ENCODE measurements at places on chromosomes 6 and 20.

DNA sequence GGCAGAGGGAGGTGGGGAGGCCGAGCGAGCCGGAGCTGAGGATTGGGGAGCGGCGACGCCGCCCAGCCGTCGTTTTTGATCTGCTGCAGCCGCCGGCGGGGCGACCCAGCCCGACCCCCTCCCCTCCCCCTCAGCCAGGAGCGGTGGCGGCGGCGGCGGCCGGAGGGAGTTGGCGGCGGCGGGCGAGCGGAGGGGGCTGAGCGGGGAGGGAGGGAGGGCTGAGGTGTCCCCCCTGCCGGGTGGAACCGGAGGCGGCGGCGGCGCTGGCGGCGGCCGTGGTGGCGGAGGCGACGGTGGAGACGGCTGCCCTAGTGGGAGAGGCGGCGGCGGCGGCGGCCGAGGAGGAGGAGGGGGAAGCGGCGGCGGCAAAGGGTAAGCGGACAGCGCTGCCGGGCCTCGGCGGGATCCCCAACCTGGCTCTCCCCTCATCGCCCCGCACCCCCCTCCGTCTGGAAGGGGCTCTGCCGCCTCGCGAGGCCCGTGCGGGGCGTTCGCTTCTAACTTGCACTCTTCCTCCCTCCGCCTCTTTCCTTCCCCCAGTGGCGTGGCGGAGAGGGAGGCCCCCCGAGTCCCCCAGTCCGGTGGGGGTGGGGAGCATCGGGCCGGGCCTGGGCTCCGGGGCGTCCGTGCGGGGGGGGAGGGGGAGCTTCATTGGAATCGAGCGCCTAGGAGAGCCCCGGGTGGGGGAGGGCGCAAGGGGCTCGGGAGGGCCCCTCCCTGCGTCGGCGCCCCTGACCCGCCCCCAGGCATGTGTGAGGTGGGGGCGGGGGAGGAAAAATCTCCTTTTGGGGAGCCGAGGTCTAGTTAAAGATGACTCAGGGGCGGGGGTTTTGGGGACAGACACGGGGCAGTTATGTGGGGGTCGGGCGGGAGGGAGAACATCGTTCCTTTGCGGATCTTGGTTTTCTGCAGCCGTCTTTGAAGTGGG, at the start of gene TAB2:
Gene TAB2, plus strand, starts transcription at position 69 of the 928 bp plus-strand sequence. CDS start 52,286 bp downstream, outside the sequence.
- peak; percentile 40 for DNase-seq

DNA sequence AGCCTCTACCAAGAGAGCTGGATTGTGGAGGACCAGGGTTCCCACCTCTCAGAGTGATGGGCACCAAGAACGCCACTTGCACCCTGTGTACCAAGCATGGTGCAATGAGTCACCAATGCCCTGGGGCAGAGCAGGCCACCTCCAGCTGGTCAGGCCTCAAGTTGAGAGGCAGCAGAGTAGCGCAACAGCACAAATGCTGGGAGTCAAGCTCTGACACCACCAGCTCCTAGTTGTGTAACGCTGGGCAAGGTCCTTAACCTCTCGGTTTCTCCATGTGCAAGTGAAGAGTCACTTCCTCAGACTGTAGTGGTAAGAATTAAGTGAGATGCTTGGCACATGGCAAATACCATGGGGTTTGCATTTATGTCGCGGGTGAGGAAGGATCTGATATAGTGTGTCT, 25.6 kb downstream of the GFOD1 start:
- no peak for DNase-seq

GRCh38 chr6:118764766-118765165, 113.4 kb upstream of the CEP85L start:
- DNase-seq: no peak

GRCh38 chr6:169859978-169860703, 108.7 kb downstream of the ERMARD start:
- peak; percentile 22 for DNase-seq

- peak; percentile 3 for DNase-seq
Observed at GRCh38 chr6:130749402-130749801, 77.8 kb upstream of the SMLR1 start.

DNA sequence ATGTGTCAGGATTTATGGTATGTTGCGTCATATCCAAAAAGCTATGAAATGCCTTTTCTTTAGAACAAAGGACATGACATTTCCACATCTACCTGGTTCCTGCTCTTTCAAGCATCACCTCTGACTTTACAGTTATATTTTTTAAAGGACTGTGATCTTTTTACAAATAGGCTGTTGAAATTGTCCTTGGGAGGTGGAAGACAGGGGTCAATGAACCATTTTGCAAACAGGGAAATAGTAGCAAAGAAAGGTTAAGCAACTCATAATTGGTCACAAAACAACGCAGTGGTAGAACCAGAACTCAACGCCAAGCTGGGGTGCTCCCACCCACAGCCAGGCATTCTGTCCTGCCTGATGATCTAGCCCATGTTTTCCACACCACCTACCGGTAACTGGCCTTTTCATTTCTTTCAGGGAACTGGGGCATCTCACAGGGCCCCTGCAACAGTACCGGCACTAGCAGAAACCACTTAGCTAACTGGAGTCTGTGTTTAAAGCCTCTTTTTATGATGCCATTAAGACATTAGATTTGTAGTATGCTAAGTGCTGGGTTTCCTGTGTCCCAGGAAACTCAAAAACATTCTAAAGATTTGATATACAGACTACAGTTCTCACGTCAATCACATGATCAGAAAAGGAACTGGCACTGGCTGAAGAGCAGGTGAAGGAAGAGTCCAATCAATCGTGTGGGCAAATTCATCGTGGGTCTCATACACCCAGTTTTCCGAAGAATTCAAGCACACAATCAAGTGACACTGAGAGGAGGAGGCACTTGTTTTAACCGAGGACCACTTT, 13.9 kb downstream of the ZNF217 start:
- peak; percentile 67 for DNase-seq

- peak; percentile 28 for DNase-seq
Observed at GRCh38 chr20:58340853-58341252, 31.3 kb downstream of the RAB22A start.

DNA sequence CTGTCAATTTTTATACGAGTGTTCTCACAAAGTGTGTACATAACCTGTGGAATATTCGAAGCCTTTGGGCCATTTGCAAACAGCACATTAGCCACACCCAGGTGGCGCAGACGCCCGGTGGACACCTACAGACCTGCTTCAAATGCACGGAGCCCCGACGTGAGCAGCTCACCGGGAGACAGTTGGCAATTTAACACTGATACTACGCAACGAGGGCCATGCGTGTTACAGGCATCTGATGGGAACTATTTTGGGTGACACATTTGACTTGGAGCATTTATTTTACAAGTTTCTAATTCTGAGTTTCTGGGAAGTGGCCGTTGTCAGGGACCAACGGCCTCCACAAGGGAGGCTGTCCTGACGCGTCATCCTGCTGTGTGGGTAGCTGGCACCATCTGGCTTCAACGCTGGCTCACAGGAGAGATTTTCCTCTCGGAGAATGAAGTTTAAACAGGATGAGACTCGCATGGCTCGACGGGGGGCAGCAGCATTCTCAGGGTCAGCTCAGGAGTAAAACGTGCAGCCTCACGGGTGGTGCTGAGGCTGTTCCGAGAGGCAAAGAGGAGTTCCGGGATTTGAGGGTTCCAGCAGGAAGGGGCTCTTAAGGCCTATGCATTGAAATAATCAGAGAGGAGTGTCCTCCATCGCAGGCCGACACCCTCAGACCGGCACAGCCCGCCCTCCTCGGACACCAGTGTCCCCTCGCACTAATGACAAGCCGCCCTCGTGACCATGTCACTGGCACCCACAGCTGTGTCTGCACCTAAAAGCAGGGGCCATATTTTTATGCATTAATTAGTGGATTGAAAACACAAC, 207.4 kb downstream of the DLL1 start:
- no peak for DNase-seq

DNA sequence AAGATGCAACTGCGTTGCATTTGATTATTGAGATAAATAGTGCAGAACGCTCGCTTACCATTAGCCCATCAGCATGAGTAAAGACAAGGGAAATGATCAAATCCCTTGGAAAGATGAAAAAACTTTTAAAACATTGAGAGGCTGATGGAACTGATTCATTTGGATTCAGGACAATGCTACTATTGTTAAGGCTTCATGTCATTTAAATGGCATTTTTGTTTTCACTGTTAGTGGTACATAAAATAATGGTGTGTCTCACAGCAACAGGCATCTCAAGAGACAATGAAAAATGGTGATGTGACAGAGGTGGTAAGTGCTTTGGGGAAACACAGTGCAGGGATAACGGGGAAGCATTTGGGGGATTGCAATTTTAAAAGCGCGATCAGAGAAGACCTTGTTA, 159.7 kb upstream of the KCNG1 start:
- no peak for DNase-seq

DNA sequence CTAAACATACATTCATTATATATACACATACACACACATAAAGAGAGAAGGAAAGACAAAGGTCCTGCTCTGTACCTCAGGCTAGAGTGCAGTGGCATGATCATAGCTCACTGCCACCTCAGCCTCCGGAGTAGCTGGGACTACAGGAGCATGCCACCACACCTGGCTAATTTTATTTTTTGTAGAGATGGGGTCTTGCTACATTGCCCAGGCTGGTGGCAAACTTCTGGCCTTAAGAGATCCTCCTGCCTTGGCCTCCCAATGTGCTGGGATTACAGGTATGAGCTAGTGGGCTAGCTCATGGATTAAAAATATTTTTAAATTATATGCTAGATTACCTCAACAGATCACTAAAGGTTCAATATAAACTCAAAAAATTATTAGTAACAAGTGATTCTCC, 30.3 kb downstream of the NUDT3 start:
- no peak for DNase-seq

GRCh38 chr20:22944936-22945335, 90.2 kb upstream of the SSTR4 start:
- no peak for DNase-seq

GRCh38 chr6:33742092-33742491, 4.6 kb downstream of the IP6K3 start:
- peak; percentile 5 for DNase-seq

GRCh38 chr6:134517145-134517658, 199.3 kb upstream of the SGK1 start:
- peak; percentile 82 for DNase-seq

DNA sequence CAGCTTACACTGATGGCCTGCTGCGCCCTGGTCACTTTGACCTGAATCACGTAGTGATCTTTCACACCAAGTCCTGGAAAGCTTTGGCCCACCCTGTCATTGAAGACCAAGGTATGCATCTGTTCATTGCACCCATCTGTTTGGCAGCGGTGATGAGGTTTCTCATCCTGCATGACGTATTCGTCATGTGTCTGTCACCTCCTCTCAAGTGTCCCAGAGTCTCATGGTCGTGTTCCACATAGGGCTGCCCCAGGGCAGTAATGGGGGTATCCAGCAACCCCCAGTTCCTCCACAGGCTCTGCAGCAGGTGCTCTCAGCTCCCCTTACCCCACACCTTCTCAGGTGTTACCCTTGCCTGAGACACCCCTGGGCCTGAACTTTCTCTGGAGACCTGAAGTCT, 104.1 kb downstream of the SYNDIG1 start:
- DNase-seq: no peak

Measured in dermis blood vessel endothelial cell (primary cell).